ENCODE measurements at places on chromosomes 5 and 9. TPM values are rescaled to one million over a fixed set of nuclear protein-coding genes. Genes with fewer than 3 reads are reported as not detected.

SOX30 gene
- 0.07 TPM for total RNA-seq

TMEM252 gene
- total RNA-seq: not detected

UBAP2 gene
- total RNA-seq: 43.7 TPM

FOXI1 gene
- not detected for total RNA-seq

ABLIM3 gene
- 8.1 TPM for total RNA-seq

LCN15 gene
- total RNA-seq: not detected

TXNDC8 gene
- not detected for total RNA-seq

SLC6A18 gene
- not detected for total RNA-seq

PRXL2C gene
- total RNA-seq: 15.1 TPM

PCDHB16 gene
- total RNA-seq: 0.05 TPM

Data from A549 treated with CpdA at 1 μM for 4 hours (cell line).